Activated CD4-positive, alpha-beta T cell treated with anti-CD3 and anti-CD28 coated beads for 36 hours (primary cell): ENCODE measurements at places on chromosomes 3 and 15. TPM values are rescaled to one million over a fixed set of nuclear protein-coding genes. Genes with fewer than 3 reads are reported as not detected.

DNA sequence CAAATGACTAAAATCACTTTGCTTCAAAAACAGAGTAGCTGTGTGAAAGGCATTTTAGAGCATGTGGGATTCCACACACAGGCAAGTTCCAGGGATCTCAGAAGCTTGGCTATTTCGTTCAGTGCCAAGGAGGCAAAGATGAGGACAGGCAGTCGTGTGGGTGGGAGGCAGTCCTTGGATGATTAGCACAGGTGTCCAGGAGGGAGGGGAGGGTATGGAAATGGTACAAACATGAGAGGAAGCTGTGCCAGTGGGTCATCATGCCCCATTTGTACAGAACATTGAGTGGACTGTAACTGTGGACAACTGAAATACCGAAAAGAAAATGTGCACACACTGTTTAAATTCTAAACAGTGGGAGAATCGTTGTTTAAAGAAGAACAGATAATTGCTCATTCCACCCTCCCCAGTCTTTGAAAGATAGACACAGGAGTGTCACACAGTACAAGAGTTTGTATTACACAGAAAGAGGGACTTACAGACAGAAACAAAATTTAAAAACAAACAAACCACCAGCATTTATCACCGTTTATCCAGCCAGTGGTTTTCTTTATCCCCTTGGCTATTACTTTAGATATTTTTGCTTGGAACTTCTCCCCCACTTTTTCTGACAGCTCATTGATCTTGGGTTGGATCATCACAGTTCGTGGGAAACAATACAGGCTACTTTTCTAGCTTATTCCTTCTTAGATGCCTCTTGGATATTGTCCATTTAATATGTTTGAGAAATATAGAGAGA, 122.9 kb downstream of the GREM1 start:
- H3K36me3 ChIP-seq, result no peaks in the 10 kb centered on the region
- no peaks in the 10 kb centered on the region for H3K4me1 ChIP-seq
- H3K4me3 ChIP-seq, result no peak overlapping the region
- no peak overlapping the region for H3K27ac ChIP-seq
- DNase-seq, result no peak

DNA sequence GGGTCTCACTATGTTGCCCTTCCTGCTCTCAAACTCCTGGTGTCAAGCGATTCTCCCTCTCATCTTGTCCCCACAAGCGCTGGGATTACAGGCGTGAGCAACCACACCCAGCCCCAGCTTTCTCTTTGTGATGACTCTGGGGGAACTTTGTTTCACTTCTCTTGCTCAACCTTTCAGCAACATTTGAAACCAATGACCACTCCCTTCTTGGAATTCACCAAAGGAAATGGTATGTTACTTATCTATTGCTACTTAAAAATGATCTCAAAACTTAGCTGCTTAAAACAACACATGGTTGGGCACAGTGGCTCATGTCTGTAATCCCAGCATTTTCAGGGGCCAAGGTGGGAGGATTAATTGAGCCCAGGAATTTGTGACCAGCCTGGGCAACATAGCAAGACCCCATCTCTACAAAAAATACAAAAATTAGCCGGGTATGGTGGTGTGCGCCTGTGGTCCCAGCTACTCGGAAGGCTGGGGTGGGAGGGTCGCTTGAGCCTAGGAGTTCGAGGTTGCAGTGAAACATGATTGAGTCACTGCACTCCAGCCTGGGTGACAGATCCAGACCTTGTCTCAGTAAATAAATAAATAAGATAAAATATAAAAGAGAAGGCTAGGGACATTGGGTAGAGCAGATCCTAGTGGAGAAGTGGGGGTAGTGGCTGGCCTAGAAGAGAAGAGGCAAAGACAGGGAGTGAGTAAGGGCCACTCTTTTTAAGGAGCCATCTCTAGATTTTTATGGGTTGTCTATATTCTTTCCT, 10.3 kb upstream of the COPG1 start:
- H3K27me3 ChIP-seq, result no peaks in the 10 kb centered on the region
- no peaks in the 10 kb centered on the region for H3K36me3 ChIP-seq

DNA sequence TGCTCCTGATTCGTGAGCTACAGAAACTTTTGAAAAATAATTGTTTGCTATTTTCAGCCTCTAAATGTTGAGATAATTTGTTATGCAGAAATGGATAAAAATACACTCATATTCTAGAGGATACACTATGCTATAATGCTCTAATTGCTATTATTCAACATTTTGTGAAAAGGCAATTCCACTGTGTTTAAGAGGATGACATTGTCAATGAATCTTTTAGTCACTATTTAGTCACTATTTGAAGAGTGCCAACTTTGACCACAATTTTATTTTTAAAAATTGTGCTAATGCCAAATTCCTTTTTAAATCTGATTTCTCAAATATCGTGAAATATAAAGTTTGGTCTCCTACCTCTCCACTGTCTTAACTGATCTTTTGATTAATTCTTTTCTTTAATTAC, 604.9 kb upstream of the KCNMB2 start:
- H3K4me1 ChIP-seq, result peaks cover 18% of the 10 kb centered on the region
- no peak for DNase-seq
- H3K36me3 ChIP-seq, result no peaks in the 10 kb centered on the region
- no peak overlapping the region for H3K27ac ChIP-seq
- no peak overlapping the region for H3K4me3 ChIP-seq

DNA sequence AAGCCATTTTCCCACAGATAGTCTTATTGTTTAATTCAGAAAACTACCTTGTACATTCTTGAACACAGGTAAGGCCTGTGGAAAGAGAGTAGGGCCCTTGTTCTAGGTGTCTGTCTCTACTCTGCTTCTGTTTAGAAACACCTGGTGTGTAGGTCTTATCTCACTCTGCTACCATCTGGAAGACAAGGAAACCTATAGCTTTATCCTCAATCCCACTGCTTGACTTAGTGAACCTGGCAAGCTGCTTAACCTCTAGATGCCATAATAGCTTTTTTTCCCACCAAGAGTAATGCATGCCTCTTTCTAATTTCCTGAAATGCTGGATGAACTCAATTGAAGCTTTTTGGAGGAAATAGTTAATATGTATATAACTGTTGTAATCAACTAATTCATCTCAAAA, 82.6 kb upstream of the RAP2B start:
- no peak for DNase-seq
- H3K27ac ChIP-seq, result no peak overlapping the region
- no peaks in the 10 kb centered on the region for H3K4me1 ChIP-seq
- H3K36me3 ChIP-seq, result no peaks in the 10 kb centered on the region
- H3K27me3 ChIP-seq, result no peaks in the 10 kb centered on the region
- H3K4me3 ChIP-seq, result no peak overlapping the region

The STXBP5L gene
- total RNA-seq, result not detected

The RTP4 gene
- 2.0 TPM for total RNA-seq

DNA sequence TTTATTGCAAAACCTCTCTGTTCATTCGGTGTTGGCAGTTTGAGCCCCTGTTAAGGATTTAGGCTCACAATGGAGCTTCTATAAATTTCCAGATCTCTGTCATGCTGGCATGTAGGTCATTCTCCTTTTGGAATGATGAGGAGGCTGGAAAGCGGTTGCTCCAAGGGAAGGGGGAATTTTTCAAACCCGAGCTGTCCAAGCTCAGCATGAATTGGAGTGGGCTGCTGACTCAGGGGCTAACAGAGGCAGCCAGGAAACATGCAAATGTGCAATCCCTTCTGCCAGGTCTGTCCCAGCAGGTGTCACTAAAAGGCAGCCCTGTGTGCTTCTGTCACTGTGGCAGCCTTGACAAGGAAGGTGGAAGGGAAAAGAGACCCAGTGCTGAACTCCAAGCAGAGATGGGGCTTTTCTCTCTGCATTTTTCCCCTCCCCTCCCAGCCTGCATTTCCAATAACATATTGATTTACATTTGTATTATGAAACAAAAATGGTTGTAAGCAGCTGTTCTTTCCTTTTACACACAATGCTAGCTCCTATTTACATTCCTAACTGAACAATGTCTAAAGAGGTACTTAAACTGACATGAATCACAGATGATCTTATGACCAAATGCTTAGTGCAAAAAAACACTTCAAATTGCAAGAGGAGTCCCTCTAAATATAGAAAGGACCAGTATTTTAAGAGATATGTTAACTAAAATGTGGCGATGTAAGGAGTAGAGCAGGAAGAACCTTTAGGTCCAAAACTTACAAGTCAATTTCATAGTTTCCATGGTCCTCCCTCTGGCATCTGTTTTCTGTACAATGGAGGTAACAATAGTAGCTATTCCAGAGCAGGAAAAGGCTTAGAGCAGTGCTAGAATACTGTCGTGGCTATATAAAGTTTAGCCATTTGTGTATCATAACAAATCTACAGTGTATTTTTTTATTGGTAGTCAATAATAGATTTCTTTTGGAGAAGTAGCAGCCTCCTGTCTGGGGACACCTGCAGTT, 84.5 kb upstream of the ATP10A start:
- no peak overlapping the region for H3K4me3 ChIP-seq
- H3K36me3 ChIP-seq, result no peaks in the 10 kb centered on the region

The CRYBG3 gene
- 4.2 TPM for total RNA-seq

GRCh38 chr3:100277255-100277800, 16.5 kb downstream of the TBC1D23 start:
- DNase-seq, result no peak
- H3K36me3 ChIP-seq, result peaks cover 8% of the 10 kb centered on the region
- H3K27me3 ChIP-seq, result no peaks in the 10 kb centered on the region
- no peak overlapping the region for H3K4me3 ChIP-seq
- peaks cover 27% of the 10 kb centered on the region for H3K4me1 ChIP-seq
- no peak overlapping the region for H3K27ac ChIP-seq

DNA sequence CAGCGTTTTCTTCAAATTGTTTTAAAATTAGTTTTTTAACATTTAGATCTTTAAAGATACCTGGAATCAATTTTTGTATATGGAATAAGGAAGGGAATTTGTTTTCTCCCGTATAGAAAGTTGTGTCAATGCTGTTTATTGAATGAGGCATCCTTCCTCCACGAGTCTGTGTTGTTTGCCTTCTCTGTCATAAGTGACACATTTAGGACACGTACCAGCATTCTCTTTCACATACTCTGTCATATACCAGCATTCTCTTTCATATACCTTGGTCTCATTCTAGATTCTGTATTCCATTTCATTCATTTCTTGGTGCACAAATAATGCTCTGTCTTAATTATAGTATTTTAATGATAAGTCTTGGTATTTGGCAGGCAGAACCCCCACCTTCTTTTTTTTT, 10.3 kb downstream of the ATP11B start:
- H3K27ac ChIP-seq, result no peak overlapping the region
- no peak for DNase-seq
- no peaks in the 10 kb centered on the region for H3K27me3 ChIP-seq
- no peak overlapping the region for H3K4me3 ChIP-seq

DNA sequence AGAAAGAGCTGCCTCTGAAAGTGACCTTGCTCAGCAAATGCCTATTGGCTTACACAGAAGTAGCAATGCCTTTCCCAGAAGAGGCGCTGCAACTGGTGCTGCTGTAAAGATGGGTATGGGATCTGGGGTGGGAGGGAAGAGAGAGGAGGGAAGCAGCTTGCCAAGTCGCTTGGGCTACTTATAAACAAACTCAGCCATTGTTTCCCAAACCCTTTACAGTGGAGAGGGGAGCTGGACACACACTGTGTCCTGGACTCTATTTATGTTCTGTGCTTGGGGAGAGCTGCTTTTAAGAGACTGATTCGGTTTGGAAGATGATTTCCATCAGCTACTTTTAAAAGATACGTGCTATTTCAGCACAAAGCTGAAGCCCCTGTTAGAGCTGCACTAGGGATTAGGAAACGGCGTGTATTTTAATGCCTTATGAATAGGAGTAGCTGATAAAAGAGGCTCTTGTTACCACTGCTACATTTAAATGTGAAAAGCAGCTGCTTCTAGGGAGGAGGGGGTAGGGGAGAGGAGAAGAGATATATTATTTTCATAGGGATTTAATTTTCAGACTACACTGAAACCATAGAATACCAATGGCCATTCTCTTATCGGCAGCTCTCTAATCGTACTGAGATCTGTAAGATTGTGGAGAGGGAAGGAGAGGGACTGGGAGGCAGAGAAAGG, 440.6 kb downstream of the MCTP2 start:
- H3K4me3 ChIP-seq, result no peak overlapping the region
- no peak for DNase-seq
- no peak overlapping the region for H3K27ac ChIP-seq

The CMSS1 gene
- 94.0 TPM for total RNA-seq

- DNase-seq, result no peak
- H3K27ac ChIP-seq, result no peak overlapping the region
- H3K36me3 ChIP-seq, result no peaks in the 10 kb centered on the region
- peaks cover 17% of the 10 kb centered on the region for H3K4me1 ChIP-seq
- H3K27me3 ChIP-seq, result no peaks in the 10 kb centered on the region
Measured at GRCh38 chr3:32384938-32385337, 6.7 kb upstream of the CMTM7 start.

DNA sequence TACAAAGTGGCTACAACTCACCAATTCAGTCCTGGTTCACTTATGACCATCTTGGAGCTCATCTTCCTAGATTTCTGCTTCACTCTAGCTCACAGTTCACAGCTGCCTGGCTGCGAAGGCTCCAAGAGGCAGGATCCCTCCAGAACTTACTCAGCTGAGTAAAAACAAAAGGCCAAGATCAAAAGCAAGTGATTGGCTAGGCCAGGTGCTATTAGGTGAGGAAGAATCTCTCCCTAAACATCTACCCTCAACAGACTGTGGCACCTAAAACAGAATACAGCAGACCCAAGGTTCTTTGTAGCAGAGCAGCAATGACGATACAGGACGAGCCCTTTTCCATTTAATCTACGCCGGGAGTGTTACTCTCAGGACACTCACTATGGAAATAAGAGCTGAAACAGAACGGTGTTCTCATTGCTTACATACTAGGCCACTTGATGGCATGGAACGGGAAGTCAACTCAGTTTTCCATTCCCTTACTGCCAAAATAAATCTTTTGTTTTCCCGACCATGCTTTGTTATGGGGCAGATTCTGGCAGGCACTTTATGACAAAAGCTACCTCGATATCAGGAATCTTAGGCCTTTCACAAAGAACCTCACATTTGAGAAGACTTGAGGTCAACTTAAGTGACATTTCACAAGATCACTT, 901 bp downstream of the ICE2 start:
- H3K4me3 ChIP-seq, result peak overlapping the region; percentile 91
- no peaks in the 10 kb centered on the region for H3K27me3 ChIP-seq
- H3K27ac ChIP-seq, result peak overlapping the region; percentile 98
- peaks cover 21% of the 10 kb centered on the region for H3K36me3 ChIP-seq
- no peak for DNase-seq

The TRIM42 gene
- total RNA-seq, result not detected

DNA sequence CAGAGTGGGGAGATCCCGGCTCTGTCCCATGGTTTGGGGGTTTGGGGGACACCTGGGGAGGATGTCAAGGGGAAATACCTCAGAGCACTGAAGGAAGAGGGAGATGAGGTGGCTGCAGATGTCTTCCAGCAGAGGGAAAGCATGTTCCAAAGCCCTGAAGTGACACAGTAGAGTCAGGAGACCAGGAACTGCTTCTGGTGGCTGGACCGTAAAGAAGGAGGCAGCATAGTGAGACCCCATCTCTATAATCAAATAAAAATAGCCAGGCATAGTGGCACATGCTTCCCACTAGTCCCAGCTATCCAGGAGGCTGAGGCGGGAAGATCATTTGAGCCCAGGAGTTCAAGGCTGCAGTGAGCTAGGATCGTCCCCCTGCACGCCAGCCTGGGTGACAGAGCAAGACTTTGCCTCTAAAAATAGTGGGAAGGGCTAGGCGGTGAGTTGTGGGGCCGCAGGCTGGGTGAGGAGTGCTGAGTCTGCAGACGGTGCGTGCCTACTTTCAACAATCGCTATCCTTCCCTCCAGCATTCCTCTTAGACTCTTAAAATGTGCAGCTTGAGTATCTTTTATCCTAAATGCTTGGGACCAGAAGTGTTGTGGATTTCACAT, 26.2 kb downstream of the HES1 start:
- no peaks in the 10 kb centered on the region for H3K4me1 ChIP-seq
- H3K27ac ChIP-seq, result no peak overlapping the region
- DNase-seq, result no peak
- no peak overlapping the region for H3K4me3 ChIP-seq
- H3K27me3 ChIP-seq, result peaks cover 15% of the 10 kb centered on the region
